ENCODE measurements at places on chromosomes 11 and 22. TPM values are rescaled to one million over a fixed set of nuclear protein-coding genes. Genes with fewer than 3 reads are reported as not detected.

DNA sequence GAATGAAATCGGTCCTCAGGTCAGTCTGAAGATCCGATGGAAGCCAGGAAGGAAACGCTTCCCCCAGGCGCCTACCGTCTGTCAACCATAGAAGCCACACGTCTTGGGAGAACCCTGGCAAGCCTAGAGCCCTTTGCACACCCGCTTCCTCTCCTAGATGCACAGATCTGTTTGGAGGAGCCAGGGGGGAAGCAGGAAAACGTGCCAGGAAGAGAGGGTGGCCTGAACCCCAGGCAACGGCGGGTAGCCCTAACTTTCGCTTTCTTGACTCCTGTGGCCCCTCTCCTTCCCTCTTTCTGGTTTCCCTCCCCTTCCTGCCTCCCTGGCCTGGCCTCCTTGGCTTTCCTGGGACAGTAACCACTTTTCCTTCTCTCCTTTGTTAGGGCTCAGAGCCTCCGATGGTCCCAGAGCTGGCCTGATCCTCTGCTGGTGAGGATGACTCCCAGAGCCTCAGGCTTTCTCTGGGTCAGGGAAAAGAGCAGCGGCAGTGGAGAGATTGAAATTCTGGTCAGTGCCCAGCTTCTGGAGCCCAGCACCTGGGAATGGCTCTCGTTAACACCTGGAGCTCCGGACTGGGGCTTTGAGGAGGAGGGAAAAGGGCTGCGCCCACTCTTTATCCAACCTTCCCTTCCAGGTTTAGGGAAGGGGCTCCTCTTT, 2.1 kb downstream of the FXYD6 start:
- DNase-seq, result no peak

DNA sequence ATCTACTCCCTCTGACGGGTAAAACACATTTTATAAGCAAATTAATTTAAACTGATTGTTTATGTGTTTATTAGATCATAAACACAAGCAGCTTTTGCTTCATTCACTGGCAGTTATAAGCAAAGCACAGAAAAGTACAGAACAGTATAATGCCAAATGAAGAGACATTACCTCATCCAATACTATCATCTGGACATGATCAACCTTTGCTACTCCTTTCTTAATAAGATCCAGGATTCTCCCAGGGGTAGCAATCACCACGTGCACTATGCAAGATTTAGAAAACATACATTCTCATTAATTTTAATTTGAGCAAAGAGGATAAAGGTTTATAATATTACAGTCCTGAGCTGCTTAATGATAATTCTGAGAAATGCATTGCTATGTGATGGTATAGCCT, 27.9 kb downstream of the DDX6 start:
- DNase-seq, result no peak

LMNTD2 gene
- total RNA-seq, result 5.4 TPM

GRCh38 chr11:125201525-125202141, 37.1 kb downstream of the PKNOX2 start:
- DNase-seq, result peak; percentile 83

DNA sequence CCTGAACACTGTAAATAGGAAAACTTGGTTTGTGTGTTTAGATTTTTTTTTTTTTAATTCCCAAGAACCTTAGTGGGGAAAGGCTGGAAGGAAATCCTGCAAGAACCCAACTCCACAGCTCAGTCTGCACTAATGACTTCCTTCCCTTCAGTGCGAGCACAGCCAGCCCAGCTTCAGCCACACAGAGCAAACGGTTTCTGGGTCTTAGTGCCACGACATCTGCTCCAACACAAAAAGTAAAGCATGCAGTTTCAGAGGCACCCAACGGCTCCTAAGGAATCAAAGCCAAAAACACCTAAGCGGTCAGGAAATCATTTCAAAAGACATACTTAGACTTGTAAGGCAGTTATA, 236.1 kb downstream of the TTC28 start:
- DNase-seq, result peak; percentile 73

GRCh38 chr22:40385036-40385782, 14.8 kb downstream of the SGSM3 start:
- no peak for DNase-seq

- DNase-seq, result no peak
Observed at GRCh38 chr11:118610225-118610772, 2.9 kb downstream of the PHLDB1 start.

LRRC10B gene
- total RNA-seq, result 1.8 TPM

- DNase-seq, result no peak
Observed at GRCh38 chr11:27294654-27295053, 68.4 kb downstream of the CCDC34 start.
